ENCODE measurements at places on chromosomes 6 and 20.

DNA sequence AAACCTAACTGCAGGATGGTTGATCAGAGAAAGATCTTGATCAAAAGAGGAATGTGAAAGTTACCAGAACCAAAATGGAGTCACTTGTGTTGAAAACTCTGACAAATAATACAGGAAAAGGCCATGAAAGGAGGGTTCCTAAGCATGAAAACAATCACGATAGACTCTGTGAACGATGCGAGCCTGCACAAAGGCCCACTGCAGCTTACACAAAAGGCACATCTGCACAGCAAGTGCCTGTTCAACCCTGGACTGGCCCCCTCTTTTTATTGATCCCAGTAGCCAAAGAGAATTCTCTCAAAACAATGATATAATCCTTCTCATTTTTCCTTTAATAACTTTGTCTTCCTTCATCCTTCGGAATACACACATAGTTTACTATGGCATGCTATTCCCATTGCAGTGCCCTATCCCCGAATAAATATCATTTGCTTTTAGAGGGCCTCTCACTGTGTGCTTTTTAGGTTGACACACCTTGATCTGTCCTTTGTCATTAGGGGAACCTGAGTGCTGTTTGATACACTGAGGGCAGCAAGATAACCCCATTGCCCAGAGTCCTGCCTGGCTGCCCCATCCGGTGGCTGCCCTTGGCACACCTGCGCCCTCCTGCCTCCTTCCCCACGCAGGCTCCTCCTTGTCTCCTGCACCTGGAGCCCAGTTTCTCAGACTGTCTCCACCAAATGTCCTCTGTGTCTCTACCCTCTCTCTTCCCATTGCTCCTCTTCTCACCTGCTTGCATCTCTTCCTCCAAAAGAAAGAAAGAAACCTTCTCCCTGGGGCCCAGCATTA, 98.3 kb upstream of the FRMD1 start:
- no peak for DNase-seq

- DNase-seq: no peak
Observed at GRCh38 chr6:99282479-99283062, 66.9 kb downstream of the FAXC start.

DNA sequence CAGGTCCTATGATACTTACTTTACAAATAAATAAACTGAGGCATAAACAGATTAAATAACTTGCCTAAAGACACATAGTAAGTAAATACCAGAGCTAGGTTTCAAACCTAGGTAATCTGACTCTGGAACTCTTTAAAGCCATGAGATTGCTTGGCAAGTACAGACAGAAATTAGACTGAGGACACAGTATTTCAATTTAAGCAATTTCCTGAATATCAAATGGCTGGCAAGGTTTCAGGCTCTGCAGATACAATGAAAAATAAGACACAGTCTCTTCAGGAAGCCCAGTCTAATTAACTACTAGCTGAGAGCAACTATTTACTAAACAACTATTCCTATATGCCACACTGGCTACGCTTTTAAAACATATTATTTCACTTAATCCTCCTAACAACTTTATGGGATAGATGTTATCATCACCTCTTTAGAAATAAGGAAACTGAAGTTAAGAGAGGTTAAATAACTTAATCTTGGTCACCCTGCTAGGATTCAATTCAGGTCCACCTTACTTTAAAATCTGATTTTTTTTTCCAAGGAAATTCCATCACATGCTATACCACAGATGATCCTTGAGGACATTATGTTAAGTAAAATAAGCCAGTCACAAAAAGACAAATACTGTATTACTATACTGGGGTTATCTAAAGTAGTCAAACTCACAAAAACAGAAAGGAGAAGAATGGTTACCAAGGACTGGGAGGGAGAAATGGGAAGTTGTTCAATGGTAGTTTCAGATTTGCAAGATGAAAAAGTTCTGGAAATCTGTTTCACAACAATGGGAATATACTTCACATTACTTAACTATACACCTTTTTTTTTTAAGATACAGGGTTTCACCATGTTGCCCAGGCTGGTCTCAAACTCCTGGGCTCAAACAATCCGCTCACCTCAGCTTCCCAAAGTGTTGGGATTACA, 4.1 kb downstream of the TRPC4AP start:
- DNase-seq: no peak

DNA sequence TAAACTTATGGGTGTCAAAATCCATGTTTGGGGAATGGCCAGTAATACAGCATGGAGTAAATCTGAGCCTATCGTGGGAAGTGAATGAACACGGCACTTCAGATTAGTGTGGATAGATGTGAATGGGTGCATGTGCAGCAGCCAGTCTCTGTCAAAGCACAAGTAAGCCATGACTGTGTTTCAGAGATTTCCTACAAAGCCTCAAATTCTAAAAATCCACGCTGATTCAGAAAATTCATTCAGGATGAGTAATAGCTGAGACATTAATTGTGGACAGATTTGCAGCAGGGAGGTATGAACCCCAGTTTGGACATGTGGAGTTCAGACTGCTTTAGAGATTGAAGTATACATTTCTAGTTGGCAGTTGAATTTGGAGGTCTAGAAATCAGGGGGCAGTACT, 115.1 kb downstream of the QKI start:
- peak; percentile 67 for DNase-seq

GRCh38 chr6:105726902-105727655, 324.2 kb upstream of the PREP start:
- DNase-seq: no peak

- no peak for DNase-seq
Observed at GRCh38 chr20:47748823-47749222, 36.5 kb downstream of the SULF2 start.

DNA sequence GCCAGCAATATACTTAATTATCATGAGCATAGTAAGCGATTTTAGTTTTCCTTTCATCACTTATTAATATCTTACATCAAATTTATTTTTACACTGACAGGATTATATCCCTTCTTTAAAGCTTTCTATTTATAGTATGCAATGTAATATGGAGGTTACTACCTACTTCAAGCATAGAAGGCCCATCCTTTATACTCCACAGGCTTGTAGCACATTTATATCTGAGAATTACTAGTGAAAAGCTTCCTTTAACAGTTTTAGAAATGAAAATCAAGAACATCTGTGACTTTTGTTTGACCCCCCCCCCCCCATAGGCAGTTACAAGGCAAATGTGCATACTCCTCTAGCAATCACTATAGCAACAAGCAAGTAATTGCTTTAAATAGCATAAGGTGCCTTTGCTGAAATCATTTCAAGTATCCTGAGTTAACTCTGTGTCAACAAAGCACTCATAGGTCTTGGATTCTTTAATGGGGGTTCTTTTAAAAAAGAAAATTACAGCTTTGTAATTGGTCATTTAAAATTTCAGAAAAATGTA, 917.7 kb downstream of the PHF3 start:
- DNase-seq: no peak

DNA sequence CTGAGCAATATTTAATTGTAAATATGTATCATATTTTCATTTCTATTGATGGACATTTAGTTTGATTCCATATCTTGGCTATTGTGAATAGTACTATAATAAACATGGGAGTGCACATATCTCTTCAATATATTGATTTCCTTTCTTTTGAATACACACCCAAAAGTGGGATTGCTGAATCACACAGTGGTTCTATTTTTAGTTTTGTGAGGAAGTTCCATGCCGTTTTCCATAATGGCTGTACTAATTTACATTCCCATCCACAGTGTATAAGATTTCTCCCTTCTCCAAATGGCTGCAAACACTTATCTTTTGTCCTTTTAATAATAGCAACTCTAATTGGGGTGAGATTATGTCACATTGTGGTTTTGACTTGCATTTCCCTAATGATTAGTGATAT, 86.7 kb upstream of the RAB32 start:
- no peak for DNase-seq

GRCh38 chr20:23303325-23304102, 47.1 kb upstream of the NXT1 start:
- no peak for DNase-seq

DNA sequence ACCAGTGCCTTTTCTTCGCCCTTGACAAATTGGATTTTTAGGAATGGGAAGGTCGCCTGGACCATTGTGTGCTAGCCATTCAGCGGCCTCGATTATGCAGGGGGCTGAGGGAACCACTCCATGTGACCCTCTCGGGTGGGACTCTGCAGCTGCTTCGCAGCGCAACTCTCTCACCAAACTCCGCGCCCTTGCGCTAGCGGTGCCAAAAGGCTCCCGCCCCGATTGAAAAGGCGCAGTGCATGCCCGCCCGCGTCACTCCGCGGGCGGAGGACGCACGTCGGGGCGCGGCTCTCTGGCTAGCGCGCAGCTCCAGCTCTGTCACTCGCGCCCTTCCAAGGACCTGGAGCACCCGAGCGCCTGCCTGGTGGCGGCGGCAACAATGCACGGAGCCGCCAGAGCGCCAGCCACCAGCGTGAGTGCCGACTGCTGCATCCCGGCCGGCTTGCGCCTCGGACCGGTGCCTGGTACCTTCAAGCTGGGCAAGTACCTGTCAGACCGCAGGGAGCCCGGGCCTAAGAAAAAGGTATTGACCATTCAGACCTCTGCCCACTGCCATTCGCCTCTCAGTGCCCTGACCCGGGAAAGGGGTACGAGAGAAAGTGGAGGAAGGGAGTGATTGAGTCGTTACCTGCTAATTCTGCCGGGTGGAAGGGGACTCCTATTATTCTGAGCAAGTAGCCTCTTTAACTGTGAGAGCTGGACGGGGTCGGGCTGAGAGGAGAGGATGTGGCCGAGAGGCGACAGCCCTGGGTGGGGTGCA, at the start of gene PRDM13:
Gene PRDM13, plus strand, starts transcription at position 178 of the 760 bp plus-strand sequence. Its CDS starts 202 bp downstream, at position 380.
- DNase-seq: no peak

DNA sequence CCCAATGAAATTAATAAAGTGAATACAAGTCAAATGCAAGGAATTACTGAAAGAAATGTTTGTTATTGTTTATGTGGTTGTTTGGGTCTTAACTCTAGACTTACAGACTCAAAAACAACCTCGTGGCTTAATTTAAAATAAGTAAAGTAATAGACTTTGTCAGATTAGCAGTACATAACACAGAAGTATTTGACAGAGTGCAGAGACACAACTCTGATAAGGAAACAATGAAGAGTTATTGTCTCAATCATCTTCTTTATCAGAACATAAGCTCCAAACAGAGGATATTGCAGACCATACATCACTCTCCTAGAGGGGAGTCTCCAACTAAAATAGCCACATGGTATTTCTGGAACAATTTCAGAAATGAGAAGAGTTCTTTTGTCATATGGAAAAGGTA, 487.7 kb upstream of the HS3ST5 start:
- DNase-seq: no peak

GRCh38 chr6:134593024-134593423, 275.1 kb upstream of the SGK1 start:
- no peak for DNase-seq

- no peak for DNase-seq
Observed at GRCh38 chr20:32484225-32484957, 100.7 kb downstream of the NOL4L start.

GRCh38 chr6:15491255-15491985, 171.4 kb downstream of the DTNBP1 start:
- peak; percentile 48 for DNase-seq

- peak; percentile 21 for DNase-seq
Observed at GRCh38 chr6:105522626-105523322, 119.9 kb upstream of the PREP start.

DNA sequence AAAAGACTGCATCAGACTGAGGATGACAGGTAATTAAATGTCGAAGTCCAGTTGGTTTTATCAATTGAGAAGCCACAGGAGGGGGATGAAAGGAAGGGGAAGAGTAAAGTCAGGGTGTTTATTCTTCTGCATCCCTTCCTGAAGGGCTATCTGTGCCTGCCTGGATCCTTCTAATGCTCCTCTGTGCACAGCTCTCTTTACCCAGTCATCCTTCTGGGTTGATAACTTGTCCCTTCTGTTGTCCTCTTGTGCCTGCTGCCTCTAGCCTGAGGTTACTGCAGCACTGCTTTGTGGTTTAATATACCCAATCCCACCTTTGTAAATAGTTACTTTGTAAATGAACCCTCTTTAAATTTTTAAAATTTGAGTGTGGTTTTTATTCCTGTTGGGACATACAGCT, 1127.3 kb downstream of the EPHA7 start:
- no peak for DNase-seq

DNA sequence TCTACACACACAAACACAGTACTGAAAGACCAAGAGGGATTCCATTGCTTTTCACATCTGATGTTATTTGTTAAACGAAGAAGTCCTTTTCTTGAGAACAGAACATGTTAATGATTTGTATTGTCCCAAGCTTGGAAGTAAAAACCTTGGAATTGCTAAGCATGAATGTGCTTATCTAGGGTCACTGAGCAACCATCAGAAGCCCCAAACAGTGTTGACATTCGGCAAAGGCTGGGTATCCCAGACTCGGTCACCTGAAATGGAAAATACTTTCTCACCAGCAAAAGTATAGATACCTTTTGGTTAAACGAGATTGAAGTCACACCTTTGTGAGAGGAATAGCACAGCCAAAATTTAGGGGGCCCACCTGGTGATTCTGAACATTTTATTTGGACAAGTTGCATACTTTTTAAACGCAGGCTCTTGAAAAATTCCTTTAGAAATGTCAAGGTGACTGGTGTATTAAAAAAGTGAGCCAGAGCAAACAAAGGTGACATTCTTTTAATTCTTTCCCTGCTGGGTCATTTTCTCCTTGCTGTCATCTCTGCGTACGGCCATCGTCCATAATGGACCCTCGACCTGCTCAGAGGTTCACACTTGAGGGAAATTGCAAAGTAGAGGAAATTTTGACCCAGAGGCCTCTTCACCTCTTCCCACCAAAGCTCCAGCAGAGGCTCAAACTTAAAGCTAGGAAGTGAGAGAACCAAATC, 95.8 kb upstream of the FOXA2 start:
- no peak for DNase-seq

DNA sequence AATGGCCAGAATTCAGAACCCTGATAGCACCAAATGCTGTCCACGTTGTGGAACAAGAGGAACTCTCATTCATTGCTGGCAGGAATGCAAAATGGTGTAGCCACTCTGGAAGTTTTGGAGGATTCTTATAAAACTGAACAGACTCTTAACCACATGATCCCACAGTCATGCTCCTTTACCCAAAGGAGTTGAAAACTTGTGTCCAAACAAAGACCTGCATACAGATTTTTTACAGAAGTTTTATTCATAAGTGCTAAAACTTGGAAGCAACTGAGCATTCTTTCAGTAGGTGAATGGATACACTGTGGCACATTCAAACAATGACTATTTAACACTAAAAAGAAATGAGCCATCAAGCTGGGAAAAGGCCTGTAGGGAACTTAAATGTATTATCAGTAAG, 32.5 kb downstream of the PREP start:
- DNase-seq: no peak

- peak; percentile 91 for DNase-seq
Observed at GRCh38 chr20:47686545-47686944, 98.7 kb downstream of the SULF2 start.

GRCh38 chr6:3259491-3259958, 778 bp downstream of the PSMG4 start:
- no peak for DNase-seq

- DNase-seq: no peak
Observed at GRCh38 chr6:135166515-135166914, 14.6 kb upstream of the MYB start.

- peak; percentile 28 for DNase-seq
Observed at GRCh38 chr6:147207351-147207750, 3.1 kb downstream of the STXBP5 start.

- peak; percentile 46 for DNase-seq
Observed at GRCh38 chr20:49594143-49594930, 26.4 kb upstream of the PTGIS start.

GRCh38 chr6:116764961-116765841, at the start of gene FAM162B:
Gene FAM162B (minus strand): TSS chr6:116765719. CDS start chr6:116765576, 143 bp downstream.
- no peak for DNase-seq
